ENCODE measurements at places on chromosomes 6 and 20.
A peak's percentile ranks its signal among the peaks of the same experiment; 100 is the strongest.

- DNase-seq: peak; percentile 53
Measured at GRCh38 chr20:46803123-46804020, 91.3 kb upstream of the EYA2 start.

DNA sequence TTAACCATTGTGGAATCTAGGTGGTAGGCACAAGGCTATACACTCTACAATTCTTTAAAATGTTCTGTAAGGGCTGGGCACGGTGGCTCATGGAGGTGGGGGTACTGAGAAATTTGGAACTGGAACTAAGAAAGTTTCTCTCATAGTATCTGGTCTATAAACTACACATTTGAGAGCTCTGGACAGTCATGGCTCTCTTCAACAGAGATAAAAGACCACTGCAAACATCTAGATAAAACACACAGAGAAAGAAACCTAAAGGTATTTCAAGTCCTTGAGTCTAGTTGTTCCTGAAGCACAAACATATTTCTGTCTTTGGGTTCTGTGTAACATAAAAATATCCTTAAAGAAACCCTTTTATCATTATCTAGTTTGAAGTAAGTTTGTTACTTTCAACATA lies 35.2 kb downstream of the ILRUN start:
- DNase-seq: no peak

- DNase-seq: no peak
Measured at GRCh38 chr20:35595456-35595855, 20.2 kb upstream of the SPAG4 start.

DNA sequence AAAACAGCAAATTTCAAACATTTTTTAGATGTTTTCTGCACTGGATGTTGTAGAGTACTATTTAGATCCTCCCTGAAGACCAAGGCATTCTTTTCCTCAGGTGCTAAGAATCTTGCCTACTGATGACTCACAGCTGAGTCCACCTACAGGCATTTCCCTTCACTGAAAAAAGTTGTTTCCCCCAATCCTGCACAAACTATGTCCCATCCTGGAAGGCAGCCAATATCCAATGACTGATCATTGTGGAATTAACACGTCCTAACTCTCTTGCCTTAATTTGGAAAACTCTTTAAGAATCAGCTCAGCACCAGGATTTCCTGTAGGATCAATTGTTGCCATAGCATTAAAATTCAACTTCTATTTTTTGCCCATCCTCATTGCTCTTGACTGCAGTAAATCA lies 268.4 kb upstream of the IRAK1BP1 start:
- no peak for DNase-seq

DNA sequence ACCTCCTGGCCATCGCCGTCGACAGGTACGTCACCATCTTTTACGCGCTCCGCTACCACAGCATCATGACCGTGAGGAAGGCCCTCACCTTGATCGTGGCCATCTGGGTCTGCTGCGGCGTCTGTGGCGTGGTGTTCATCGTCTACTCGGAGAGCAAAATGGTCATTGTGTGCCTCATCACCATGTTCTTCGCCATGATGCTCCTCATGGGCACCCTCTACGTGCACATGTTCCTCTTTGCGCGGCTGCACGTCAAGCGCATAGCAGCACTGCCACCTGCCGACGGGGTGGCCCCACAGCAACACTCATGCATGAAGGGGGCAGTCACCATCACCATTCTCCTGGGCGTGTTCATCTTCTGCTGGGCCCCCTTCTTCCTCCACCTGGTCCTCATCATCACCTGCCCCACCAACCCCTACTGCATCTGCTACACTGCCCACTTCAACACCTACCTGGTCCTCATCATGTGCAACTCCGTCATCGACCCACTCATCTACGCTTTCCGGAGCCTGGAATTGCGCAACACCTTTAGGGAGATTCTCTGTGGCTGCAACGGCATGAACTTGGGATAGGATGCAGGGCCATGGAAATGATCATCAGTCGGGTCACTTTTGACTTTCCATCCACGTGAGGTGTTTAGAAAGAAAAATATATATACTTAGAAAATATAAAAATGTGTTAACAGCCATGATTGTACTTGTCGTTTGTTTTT lies 868 bp downstream of the MC3R start:
- no peak for DNase-seq

DNA sequence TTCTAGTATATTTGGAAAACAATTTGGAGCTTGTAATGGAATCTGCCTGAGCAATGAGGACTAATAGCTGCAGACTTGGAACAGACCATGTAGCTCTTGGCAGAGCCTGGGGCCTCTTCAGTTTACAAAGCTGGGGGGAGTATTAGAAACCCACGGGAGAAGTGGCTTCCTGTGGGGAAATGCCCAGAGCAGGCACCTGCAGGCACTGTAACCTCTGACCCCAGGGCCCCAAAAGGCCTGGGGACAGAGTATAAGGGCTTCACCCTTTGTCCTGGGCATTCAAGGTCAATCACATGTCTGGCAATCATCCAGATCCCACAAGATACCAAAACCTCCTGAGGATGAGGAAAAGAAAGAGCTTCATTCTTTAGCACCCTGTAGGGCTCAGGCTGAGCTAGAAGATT lies 19.4 kb downstream of the PKIG start:
- no peak for DNase-seq

DNA sequence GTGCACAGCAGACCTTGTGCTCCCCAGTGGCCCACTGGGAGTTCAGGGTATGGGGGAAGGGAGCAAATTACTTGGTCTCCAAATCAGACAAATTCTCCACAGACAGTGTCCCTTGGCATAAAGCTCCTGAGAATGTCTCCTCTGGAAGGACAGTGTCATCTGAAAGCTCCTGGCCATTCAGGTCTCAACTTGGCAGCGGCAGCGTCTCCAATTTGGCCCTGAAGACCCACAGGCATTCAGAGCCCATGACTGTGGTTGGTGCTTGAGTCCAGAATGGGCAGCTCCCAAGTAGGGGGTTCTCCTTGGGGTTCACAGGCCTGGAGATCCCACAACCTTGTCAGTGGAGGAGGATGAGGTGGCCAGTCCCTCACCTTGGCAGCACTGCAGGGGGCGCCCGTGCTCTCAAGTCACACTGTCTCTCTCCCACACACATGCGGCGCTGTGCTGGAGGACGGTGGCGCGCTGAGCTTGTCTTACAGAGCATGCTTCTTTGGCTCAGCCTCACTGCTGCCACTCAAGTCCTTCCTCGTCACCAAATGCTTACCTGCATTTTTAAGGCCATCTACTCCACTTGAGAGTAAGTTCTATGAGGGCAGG lies 20.7 kb downstream of the DYNLRB1 start:
- DNase-seq: no peak

DNA sequence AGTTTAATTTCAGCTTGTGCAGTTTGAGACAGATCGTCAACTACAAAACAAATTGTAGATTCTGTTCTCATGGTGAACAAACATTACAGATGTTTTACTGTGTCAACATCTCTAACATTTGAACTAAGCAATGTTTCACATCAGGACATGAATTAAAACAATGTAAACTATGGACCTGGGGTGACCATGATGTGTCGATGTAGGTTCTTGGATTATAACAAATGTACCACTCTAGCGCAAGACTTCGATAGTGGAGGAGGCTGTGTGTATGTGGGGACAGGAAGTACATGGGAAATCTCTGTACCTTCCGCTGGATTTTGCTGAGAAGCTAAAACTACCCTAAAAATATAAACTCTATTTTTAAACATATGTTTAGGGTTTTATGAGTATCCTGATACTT lies 17.1 kb downstream of the HIVEP2 start:
- no peak for DNase-seq

DNA sequence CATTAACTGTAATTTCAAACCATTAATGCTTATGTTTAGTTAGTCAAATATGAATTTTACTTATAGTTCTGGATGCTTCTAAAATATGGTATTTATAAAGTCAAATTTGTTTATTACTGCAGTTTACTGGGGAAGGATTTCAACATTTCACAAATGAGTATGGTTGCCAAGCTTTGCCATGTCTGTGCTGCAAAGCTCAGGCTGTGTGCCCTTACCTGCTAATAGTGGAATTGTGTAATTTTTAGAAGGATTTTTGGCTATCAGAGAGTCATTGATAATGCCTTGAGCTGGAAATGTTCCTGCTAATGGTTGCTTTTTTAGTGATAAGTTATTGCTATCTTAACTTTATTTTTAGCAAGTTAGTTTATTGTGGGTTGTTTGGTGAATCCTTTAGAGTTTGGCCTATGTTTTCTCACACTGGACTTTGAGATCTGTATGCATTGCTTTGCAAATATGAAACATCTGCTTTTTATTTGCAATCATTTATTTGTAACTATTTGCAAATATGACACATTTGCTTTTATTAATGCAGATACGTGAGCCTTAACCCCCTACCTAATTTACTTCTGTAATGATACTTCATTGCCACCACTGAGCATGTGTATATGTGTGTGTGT lies 105.8 kb downstream of the CD109 start:
- no peak for DNase-seq

DNA sequence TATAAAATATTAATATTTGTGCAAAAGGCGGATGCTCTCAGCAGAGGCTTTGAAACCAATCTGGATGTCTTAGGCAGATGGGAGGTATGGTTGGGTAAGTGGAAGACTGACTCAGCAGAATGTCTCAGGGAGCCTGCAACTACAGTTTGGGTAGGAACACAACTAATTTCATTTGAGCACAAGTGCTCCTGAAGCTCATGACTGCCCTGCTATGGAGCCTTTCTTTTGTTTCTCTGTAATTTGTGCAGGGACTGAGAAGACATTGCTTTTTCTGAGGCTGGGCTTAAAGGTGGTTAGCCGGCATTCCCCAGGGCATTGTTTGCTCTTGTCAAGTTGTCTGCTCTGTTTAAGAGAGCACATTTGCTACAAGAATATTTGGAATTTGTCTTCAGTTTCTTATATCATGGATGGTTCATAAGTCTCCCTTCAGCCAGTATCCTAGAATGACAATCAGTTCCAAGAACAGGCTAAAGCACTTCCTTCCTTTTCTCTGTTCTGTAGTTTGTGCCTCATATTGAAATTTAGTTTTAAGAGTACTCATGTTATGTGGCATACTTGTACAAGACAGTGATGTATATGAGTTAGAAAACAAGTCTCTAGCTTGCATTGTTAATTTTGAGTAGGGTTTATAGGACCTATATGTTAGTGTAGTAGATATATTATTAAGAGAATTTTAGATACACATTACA lies 208.3 kb downstream of the ZFAND3 start:
- DNase-seq: peak; percentile 52

All from NCI-H2171 treated with DMSO at 0.1 percent for 48 hours (cell line).